ENCODE measurements at places on chromosomes 7 and 10. TPM values are rescaled to one million over a fixed set of nuclear protein-coding genes. Genes with fewer than 3 reads are reported as not detected.
A peak's percentile ranks its signal among the peaks of the same experiment; 100 is the strongest.

- H3K4me3 ChIP-seq: no peak overlapping the region
- no peak overlapping the region for H3K27ac ChIP-seq
- H3K36me3 ChIP-seq: no peaks in the 10 kb centered on the region
- no peaks in the 10 kb centered on the region for H3K27me3 ChIP-seq
Observed at GRCh38 chr10:3980144-3980543, 195.1 kb upstream of the KLF6 start.

GRCh38 chr7:141430455-141431139 lies 120.6 kb upstream of the AGK start:
- no peaks in the 10 kb centered on the region for H3K36me3 ChIP-seq
- H3K27me3 ChIP-seq: no peaks in the 10 kb centered on the region
- no peak for ATAC-seq
- no peaks in the 10 kb centered on the region for H3K4me1 ChIP-seq
- no peak overlapping the region for H3K4me3 ChIP-seq

DNA sequence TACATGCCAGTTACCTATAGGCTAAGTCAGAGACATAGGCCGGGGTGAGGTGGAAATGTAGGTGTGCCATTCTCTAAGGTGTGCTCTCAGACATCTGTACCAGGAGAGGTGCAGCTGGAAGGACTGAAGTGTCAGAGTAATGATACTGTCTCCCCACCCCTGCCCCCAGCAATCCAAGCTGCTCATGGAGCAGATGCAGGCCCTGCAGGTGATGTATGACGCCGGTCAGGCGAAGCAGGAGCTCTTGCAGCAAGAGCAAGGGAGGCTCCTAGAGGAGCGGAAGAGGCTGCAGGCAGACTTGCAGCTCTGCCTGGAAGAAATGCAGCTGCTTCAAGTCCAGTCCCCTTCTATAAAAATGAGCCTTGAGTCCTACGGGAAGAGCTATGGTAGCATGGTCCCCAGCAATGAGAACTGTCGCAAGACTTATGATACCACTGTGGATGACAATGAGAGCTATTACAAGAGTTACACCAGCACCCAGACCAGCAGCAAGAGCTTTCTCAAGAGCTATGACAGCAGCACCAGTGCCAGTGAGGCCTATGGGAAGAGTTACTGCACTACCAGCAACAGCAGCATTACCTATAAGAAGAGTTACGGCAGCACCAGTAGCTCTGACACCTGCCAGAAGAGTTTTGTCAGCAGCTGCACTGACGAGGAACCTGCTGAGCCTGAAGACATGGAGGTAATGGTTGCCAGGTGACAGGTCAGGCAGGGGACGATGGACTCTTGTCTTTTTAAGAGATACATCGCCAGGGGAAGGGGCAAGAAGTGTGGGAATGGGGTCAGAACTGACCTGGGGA lies 18.4 kb upstream of the FLNC start:
- no peaks in the 10 kb centered on the region for H3K4me1 ChIP-seq
- no peak for ATAC-seq
- no peaks in the 10 kb centered on the region for H3K27me3 ChIP-seq
- no peak overlapping the region for H3K27ac ChIP-seq

GRCh38 chr10:17025444-17026295 lies 103.9 kb downstream of the CUBN start:
- H3K4me3 ChIP-seq: no peak overlapping the region
- ATAC-seq: peak; percentile 78
- no peaks in the 10 kb centered on the region for H3K27me3 ChIP-seq
- no peaks in the 10 kb centered on the region for H3K4me1 ChIP-seq

DNA sequence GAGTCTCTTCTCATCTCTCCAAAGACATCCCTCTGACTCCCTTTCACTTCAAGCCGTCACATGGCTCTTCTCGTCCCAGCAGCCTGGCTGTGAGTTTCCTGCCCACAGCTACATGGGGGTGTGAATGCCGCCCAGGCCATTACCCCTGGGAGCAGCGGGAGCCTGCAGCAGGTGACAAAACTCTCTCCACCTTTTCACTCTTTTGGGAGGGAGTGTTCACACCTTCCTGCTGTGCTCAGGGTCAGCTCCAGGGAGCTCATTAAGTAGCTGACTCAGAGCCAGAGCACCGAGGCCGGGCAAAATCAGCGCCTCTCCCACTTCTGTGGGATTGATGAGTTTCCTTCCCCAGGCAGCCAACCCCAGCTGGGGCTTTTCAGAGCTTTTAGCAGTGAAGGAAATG lies 271.3 kb downstream of the TYW1 start:
- no peaks in the 10 kb centered on the region for H3K4me1 ChIP-seq
- H3K27ac ChIP-seq: no peak overlapping the region
- H3K36me3 ChIP-seq: peaks cover 10% of the 10 kb centered on the region
- no peak overlapping the region for H3K4me3 ChIP-seq
- H3K27me3 ChIP-seq: no peaks in the 10 kb centered on the region
- ATAC-seq: no peak

- H3K27me3 ChIP-seq: no peaks in the 10 kb centered on the region
- no peak overlapping the region for H3K27ac ChIP-seq
- no peaks in the 10 kb centered on the region for H3K36me3 ChIP-seq
- no peak overlapping the region for H3K4me3 ChIP-seq
- ATAC-seq: no peak
Observed at GRCh38 chr10:105195831-105196230, 554.7 kb downstream of the SORCS3 start.

DNA sequence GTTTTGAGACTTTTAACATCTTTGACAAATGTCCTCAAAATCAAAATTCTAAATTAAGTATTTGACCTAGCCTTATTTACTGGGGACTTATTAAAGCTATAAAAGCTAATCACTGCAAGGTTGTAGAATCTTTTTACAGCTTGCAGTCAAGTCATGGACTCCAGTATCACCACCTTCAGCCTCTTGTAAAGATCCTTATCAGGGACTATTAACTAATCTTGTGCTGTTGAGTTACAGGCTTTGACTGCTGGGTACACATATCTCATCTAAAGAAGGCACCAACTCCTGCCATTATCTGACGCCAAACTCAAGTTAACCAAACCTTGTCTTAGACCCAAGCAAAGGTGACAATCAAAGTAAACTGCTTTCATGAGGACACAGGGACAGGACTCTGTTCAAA lies 621.0 kb upstream of the IGFBP3 start:
- no peaks in the 10 kb centered on the region for H3K36me3 ChIP-seq
- H3K27me3 ChIP-seq: no peaks in the 10 kb centered on the region
- H3K4me3 ChIP-seq: no peak overlapping the region

DNA sequence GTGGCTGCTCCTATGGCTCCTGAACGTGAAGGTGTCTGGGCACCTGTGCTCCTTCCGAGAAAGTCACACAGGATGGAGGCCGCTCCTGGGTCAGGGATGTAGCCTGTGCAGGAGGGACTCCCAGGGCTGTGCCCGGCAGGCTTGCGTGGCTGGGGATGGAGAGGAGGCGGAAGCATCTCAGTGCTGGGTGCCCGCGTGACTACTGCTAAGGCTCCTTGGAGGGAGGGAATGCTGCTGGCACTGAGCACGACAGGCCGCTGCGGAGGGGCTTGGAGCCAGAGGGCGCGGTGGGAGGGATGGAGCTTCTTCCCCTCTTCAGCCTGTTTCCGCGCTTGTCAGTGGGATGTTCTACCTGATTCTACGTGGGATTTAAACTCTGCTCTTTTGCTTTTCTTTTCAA lies 35.0 kb downstream of the ADCY1 start:
- H3K27ac ChIP-seq: no peak overlapping the region
- H3K27me3 ChIP-seq: no peaks in the 10 kb centered on the region
- no peaks in the 10 kb centered on the region for H3K36me3 ChIP-seq

DNA sequence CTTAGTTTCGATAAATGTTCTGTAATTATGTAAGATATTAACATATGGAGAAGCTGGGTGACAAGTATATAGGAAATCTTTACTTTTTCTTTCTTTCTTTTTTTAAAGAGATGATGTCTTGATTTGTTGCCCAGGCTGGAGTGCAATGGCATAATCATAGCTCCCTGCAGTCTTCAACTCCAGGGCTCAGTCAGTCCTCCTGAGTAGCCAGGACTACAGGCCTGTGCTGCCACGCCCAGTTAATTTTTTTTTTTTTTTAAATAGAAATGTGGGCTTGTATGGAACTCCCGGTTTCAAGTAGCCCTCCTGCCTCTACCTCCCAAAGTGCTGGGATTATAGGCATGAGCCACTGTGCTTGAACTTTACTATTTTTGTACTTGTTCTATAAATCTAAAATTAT lies 111.7 kb downstream of the POLL start:
- H3K27me3 ChIP-seq: no peaks in the 10 kb centered on the region
- H3K27ac ChIP-seq: no peak overlapping the region
- ATAC-seq: no peak
- H3K36me3 ChIP-seq: peaks cover 27% of the 10 kb centered on the region

- ATAC-seq: no peak
- H3K27me3 ChIP-seq: no peaks in the 10 kb centered on the region
- H3K36me3 ChIP-seq: no peaks in the 10 kb centered on the region
Observed at GRCh38 chr7:29042824-29043231, 84.7 kb upstream of the TRIL start.

DNA sequence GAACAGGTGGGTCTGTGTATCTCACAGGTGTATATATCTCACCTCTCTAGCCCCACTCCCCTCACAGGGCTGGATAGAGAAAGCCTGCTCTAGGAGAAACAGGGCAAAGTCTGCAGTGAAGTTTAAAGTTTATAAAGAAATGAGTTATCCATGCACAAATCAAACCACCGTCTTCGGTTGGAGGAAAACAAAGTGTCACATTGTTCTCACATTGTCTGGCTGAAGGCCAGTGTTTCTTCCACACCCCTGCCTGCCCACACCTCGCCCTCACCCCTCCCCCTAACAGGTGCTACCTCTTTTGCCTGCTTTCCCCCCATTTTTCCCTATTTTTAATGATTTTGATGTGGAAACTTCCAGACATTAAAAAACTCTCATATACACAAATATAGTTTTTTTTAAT lies 25.8 kb downstream of the AQP1 start:
- no peaks in the 10 kb centered on the region for H3K36me3 ChIP-seq
- peaks cover 3% of the 10 kb centered on the region for H3K27me3 ChIP-seq
- H3K4me1 ChIP-seq: no peaks in the 10 kb centered on the region
- no peak for ATAC-seq
- H3K27ac ChIP-seq: no peak overlapping the region
- no peak overlapping the region for H3K4me3 ChIP-seq

- H3K36me3 ChIP-seq: no peaks in the 10 kb centered on the region
- H3K4me3 ChIP-seq: no peak overlapping the region
- no peaks in the 10 kb centered on the region for H3K27me3 ChIP-seq
- no peak for ATAC-seq
- H3K4me1 ChIP-seq: no peaks in the 10 kb centered on the region
Observed at GRCh38 chr10:118365702-118366101, 23.6 kb upstream of the FAM204A start.

DNA sequence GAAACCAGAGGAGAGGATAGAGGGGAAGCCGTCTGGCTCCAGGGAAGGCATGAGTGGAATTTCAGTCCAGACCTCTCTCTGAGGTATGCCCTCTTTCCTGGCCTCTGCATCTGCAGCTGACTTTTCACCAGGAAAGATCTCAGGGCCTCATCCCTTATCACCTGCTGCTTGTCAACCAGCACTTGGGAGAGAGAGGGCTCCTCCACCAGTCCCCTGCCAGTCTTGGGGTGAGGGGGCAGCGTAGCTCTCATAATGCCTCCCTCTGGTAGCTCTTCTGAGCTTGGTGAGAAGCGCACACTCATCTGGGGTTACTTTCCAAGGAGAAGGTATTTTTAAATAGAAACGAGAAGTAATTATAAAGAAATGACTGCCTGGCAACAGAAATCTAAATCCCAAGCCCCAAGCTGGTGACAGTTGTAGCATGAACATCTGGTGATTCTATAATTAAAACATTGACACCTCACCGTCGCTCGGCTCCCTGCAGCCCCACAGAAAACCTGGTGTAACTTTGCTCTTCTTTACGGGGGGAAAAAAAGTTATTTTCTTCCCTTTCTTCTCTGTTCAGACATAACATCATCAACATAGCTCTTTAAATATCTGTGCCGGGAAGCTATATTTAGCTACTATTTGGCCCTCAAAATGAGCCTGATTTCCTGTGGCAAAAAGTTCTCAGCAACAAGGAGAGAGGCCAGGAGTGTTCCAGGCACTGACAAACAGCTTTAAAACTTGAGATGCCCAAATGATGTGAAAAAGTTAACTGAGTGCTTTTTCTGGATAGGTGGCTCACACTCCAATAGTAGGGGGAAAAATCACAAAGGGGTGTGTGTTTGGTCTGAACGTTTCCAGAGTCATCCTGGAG lies 26.9 kb downstream of the HIP1 start:
- no peaks in the 10 kb centered on the region for H3K27me3 ChIP-seq
- H3K4me1 ChIP-seq: peaks cover 20% of the 10 kb centered on the region
- ATAC-seq: peak; percentile 55

- no peaks in the 10 kb centered on the region for H3K36me3 ChIP-seq
- ATAC-seq: no peak
- H3K27ac ChIP-seq: no peak overlapping the region
- H3K4me1 ChIP-seq: no peaks in the 10 kb centered on the region
Observed at GRCh38 chr7:31029251-31030042, 22.7 kb upstream of the ADCYAP1R1 start.

DNA sequence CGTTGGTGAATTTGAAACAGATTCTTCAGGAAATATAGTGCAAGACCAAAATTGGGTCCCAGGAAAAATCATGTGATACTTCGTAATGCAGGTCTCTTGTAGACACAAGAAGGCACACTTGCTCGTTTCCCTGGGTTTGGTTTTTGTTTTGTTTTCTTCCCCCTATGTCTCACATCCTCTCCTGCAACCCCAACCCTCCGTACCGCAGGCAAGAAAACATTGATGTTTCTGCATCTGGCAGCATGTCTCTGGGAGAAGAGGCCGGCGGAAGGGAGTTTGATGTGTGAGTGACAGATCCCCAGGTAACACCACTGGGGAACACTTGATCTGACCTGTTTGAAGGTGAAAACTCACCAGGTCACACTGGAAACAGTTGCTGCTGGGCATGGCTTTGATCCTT lies 718.5 kb downstream of the AUTS2 start:
- no peak overlapping the region for H3K4me3 ChIP-seq
- H3K27me3 ChIP-seq: no peaks in the 10 kb centered on the region
- H3K36me3 ChIP-seq: no peaks in the 10 kb centered on the region
- H3K27ac ChIP-seq: no peak overlapping the region

GRCh38 chr7:22985436-22985835 lies 28.5 kb downstream of the HYCC1 start:
- no peak overlapping the region for H3K4me3 ChIP-seq
- H3K36me3 ChIP-seq: no peaks in the 10 kb centered on the region
- H3K27ac ChIP-seq: no peak overlapping the region

GRID2IP gene
- total RNA-seq: not detected

RBP3 gene
- not detected for total RNA-seq

ENO4 gene
- total RNA-seq: 0.20 TPM

GSTO2 gene
- total RNA-seq: 0.27 TPM

PNLIPRP3 gene
- not detected for total RNA-seq

NKX1-2 gene
- 0.12 TPM for total RNA-seq

NUTM2A gene
- total RNA-seq: 0.27 TPM

TWIST1 gene
- 5.6 TPM for total RNA-seq

RNF148 gene
- total RNA-seq: 15.3 TPM
